Hematopoietic multipotent progenitor cell treated with erythropoietin and hydrocortisone succinate and interleukin-3 and kit ligand, for 17 days (in vitro differentiated cells): ENCODE measurements at places on chromosomes 5 and 9.

DNA sequence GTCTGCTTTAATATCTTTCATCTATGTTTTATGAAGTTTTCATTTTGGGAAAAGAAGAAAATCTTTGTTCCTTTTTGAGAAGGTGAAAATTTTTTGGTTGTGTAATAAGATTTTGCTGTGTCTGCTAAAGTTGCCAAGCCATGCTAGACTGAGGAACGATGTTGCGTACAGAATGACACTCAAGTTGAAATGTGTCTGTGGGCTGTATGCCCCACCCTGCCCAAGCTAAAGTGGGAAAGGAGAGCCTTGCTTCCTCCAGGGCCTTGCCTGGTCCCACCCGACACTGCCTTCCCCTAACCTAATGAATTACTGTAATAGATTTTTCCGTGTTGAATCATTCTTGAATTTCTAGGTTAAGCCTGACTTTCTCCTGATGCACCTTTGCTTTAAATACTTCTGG lies 2.5 kb downstream of the PCAT7 start:
- DNase-seq = no peak

DNA sequence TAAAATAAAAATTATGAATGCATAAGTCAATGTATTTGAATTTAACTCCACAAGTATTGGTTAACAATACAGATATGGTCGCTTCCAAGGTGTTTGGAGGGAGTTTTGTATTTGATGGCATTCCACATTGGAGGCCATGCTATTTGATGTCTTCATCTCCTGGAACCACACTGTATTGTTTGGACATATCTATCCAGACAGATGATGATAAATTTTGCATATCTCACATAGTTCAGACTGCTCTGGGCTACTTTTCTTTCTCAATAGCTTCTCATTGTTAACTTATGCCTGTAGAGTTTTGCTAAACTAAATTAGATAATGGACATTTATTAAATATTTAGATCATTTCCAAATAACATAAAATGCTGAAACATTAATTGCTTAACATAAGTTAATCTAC lies 58.0 kb downstream of the CDKN2A start:
- no peak for DNase-seq

DNA sequence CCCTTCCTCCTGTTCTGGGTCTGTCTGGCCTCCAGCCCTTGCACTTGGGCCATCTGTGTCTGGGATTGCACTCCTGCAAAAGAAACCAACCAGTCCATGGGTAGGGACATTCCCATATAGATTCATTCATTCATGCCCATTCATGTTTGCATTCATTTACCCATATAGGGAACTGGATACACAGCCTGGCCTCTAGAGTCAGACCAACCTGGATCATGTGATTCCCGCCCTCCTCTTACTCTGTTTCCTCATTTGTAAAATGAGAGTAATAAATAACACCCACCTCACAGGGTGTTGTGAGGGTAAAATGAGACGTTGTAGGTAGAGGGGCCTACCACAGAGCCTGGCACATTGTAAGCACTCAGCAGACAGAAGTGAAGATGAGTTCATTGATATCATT lies 8.5 kb downstream of the PCDH12 start:
- no peak for DNase-seq

DNA sequence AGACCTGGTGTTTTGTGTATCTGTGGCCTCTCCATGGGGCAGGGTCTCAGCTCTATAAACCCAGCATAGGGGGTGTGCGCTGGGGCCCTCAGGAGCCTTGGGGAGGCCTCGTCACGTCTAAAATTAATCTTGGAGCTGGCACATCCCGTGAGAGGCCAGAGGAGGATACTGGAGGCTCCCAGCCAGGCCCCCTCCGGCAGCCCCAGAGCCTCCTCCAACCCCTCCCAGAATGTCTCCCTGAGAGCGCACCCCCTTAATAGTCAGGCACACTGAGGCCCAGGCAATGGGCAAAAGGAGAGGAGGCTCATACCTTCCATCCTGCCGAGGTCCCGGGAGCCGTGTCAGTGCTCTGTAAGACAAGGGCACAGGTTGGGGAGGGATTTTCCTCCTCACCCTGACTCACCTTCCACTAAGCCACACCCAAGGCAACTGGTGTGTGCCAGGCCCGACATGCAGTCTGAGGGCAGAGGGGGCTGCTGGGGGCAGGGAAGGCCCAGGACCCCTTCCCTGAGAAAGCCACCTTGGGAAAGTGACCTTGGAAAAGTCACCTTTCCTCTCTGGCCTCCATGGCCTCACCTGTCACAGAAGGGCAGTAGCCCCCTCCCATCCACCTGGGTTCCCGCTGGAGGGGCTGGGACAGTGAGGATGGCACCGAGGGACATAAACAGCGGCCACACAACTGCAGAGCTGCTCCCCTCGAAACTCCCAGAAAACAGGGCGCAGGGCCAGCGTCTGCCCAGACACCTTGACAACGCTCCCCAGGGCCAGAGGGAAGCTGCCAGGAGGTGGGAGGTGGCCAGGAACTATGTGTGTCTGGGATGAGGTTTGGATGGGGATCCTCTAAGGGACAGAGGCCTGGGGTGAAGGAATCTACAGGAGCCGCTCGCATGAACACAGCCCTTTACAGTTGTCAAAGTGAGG lies 2.9 kb downstream of the AK1 start:
- no peak for DNase-seq

DNA sequence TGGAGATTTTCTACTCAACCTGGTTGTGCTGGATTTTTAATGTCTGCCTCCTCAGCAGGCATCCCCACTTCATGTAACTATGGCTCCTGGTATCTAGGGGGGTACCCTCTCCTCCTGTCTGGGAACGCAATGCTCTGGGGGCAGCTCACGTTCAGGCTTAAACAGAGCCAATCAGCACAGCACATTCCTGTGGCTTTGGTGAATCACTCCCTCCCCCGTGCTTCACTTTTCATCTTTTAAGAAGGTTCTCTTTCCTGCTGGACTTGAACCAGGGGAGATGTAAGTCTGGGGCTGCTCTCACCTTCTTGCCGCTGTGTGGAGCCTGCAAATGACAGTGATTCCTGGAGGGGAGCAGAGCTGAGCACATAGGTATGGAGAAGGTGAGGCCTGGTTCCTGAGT lies 101.2 kb downstream of the MSX2 start:
- DNase-seq = no peak

GRCh38 chr5:154778534-154778933 lies 23.4 kb downstream of the LARP1 start:
- DNase-seq = no peak

DNA sequence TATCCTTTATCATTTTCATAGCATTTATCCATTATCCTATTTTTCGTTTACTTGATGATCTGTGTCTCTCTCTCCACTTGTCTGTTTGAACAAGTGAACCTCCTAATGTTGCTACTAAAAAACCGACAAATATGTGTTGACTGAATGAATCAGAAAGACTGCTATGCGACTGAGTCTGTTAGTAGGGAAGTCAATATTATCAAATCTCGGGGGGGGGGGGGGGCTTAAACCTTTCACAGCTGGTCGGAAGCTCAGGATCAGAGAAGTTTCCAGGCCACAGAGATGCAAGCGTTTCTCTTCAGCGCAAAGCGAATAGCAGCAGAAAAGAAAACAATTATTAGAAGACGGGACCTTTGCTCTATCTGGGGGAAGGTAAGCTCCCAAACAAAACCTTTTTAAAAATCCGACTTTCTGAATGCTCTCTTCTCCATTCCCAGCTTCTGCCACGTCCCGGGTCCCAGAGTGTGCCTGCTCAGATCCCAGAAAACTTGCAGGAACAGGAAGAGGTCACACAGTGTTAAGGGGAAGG lies 412 bp downstream of the RIOK2 start:
- no peak for DNase-seq

GRCh38 chr9:137467161-137467581 lies 8.0 kb upstream of the NSMF start:
- DNase-seq = no peak

- DNase-seq = no peak
Observed at GRCh38 chr5:148846930-148847329, 20.5 kb downstream of the ADRB2 start.

GRCh38 chr9:35177520-35177919 lies 15.7 kb downstream of the UNC13B start:
- no peak for DNase-seq

GRCh38 chr5:158670201-158670600 lies 429.5 kb downstream of the EBF1 start:
- no peak for DNase-seq

DNA sequence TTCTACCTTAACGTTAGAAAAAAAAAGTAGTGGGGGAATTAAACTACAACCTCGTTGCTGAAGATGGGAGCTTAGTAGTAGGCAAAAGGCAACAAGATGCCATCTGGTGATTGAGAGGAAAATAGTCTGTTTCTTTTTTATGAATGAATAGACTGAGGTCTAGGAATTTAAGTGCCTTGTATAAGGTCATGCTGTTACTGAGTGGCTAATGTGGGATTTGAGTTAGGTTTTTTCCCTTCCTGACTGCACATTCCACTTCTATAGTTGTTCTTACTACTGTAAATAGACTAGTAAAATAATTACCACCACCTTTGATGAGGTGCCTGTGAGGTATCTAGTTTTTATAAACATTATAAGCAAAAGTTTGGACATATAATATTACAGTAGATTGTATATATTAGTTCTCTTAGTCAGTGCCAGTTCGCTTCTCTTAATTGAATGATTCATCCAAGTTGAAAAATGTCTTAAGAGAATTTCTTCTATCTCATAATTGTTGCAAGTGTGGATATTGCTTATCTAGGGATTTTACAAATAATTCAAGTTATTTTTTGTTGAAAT lies 19.1 kb downstream of the FSD1L start:
- no peak for DNase-seq

- no peak for DNase-seq
Observed at GRCh38 chr5:176392526-176392925, 4.0 kb downstream of the HIGD2A start.

- DNase-seq = no peak
Observed at GRCh38 chr9:96293498-96294158, 8.3 kb downstream of the HSD17B3 start.

DNA sequence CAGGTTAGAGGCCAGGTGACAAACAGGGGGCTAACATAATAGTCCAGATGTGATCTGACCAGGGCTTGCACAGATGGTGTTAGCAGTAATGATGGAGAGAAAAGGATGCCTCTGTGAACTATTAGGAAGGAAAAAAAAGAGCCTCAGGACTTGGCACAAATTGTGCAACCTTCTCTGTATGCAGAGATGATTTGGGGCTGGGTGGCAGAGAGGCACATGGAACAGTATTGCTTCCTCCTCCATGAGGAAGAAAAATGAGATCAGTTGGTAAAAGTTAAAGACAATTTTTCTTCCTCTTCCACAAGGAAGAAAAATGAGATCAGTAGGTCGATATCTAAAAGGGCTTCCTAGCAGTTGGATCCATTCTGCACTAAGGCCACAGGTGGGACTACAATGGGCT lies 13.9 kb upstream of the ANXA6 start:
- DNase-seq = no peak

DNA sequence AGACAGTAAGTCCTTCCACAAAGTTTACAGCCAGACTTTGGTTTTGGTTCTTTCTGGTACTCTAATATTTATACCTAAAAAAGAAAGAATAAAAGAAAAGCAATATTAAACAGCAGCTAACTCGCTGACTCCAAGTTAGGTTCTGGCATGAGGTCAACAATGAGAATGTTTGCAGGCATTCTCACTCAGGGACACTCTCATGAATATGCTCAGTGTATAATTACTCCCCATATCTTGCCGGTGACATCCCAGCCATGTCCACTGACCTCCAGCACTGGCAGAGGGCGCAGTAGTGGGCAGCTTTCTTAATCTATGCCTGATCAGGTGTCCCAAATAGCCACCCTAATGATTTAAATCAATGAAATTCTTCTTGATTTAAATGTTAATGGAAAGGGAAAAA lies 151.5 kb downstream of the BNC2 start:
- no peak for DNase-seq
